ENCODE measurements at places on chromosomes 4 and X.

DNA sequence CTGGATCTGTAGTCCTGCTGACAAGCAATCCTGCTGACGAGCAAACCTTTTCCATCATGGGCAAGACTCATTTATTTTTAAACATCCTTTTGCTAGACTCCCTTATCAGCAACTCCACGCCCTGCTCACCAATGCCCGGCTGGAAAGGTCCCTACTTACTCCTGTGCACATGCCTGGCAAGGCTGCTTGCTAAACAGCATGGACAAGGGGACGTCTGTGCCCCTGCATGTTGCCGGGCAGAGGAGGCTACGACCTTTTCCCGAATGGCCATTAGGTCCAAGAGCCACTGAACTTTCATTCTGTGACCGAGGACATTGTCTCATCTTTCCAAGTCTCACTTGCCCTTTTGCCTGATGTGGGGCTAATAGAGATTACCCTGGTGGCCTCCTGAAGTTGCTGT lies 98.6 kb downstream of the MGST2 start:
- DNase-seq, result no peak

DNA sequence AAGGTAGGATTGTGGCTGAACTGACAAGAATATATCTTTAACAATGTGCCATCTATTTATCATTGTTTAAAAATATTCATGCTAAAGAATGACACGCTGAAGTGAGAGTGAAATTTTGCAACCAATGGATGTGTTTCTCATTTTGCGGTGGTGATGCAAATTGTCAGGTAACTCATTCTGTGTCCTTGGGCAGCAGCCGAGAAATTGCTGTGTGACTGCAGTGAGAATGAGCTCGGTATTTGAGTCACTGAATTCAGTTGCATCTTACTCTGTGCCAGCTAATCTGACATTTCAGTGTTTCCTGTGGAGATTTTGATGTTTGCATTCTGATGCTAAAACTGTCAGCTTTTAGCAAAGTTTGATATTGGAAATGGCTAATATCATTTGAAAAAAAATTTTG lies 28.1 kb downstream of the MCUB start:
- DNase-seq, result no peak

DNA sequence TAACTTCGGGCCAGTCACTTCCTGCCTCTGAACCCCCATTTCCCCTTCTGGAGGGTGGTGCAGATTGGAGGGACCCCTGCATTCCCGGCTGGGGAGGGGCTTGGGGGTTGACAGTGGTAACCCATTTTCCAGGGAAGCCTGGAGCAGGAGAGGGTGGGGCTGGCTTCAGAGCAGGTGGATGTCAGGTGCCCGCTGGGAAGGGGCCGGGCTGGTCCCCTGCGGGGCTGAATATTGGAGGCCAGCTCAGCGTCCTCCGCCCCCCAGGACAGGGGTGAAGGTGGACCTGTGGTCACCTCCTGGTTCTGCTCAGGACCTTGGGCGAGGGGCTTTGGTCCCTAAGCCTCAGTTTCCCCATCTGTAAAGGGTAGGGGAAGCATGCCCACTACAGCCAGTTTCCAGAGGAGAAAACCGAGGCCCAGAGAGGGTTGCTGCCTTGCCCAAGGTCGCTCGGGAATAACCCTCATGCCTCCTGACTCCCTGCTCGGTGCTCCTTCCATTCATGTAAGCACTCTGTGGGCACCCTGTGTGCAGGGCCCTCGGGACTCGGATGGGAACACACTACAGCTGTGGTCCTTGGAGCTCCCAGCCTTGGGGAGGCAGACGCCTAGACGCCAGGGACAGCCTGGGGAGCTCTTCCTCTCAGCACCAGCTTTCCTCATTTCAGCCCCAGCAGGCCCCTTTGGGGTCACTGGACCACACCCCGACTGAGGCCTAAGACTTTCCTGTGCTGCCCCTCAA lies 683 bp downstream of the MAN2B2 start:
- no peak for DNase-seq

DNA sequence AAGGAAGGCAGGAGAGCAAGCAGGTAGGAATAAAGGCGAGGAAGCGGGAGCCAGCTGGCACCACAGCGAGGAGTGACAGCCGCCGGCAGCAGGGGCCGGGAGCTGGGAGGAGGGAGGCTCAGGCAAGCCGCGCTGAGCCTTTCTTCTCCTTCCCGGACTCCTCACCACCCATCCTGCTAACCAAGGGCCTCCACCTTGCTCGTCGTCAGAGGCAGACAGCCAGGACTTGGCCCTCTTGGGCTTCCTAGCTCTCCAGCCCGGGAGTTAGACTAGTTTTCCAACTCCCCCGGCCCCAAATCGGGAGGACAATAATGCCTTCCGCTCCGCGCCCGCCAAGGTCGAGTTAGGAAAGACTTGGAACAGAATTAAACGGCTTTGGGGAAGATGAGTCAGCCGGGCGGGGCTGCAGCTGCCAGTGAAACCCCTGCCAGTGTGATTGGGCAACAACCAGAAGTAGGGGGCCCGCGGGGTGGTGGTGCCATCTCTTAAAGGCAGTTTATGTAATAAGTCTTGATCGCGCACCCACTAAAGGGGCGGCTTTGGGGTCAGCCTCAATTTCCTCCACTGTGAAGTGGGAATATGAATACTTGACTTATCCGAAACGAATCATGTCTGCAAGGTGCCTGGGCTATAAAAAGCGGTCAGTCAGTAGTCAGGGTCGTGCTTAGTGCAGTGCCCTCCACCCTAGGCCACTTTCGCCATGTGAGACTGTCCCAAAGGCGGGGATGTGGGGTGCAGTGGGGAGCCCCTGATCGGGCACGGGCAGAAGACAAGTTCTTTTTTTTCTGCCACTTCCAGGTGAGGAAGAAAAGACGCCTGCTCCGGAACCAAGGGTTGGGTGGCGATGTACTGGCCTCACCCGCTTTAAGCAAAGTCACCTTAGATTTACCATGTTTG lies 6.7 kb upstream of the HSD17B10 start:
- no peak for DNase-seq

DNA sequence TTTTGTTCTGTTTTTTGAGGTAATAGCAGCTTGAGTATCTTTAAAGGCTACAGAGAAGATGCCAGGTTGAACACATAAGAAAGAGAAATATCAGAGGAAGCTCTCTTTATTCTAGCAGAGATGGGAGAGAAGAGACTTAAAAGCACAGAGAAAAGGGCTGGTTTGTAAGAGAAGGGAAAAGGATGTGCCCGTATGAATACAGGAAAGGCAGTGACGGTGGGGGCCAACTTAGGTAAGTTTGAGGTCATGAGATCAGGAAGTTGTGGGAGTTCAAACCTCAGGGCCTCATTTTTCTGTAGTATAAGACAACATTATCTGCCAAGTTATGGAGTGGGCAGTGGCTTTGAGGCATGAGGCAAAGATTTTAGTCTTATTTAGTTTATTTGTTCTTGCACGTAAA lies 121.3 kb upstream of the S100G start:
- no peak for DNase-seq

GRCh38 chrX:118455013-118455412 lies 40.6 kb upstream of the DOCK11 start:
- no peak for DNase-seq

DNA sequence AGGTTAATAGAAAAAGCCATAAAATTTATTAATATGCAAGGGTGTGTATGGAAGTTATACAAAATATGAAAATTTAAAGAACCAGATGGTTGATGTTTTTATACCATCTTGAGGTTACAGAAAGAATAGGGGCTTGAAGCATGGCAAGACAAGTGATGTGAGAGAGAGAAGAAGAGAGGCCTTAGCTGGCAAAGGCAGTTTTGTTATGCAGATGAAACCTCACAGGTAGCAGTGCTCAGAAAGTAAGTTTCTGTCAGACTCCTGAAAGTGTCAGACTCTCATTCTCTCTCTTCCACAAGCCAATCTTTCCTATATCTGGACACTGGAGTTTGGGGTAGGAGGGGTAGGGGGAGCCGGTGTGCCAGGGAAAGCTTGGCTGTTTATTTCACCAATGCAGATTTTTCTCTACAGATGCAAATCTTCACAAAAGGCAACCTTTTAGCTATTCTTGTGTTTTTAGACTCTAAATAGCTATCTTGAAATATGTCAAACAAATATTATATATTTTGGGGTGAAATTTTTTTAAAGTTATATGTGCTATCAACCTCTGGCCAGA lies 124.5 kb downstream of the CFAP299 start:
- DNase-seq, result no peak

- no peak for DNase-seq
Measured at GRCh38 chrX:27008486-27008885, 454.7 kb downstream of the PPP4R3C start.

- DNase-seq, result no peak
Measured at GRCh38 chr4:52750819-52751486, at the start of gene ERVMER34-1. Gene ERVMER34-1, minus strand, starts transcription at chr4:52751425. Its CDS starts 5,905 bp downstream, at chr4:52745520.

DNA sequence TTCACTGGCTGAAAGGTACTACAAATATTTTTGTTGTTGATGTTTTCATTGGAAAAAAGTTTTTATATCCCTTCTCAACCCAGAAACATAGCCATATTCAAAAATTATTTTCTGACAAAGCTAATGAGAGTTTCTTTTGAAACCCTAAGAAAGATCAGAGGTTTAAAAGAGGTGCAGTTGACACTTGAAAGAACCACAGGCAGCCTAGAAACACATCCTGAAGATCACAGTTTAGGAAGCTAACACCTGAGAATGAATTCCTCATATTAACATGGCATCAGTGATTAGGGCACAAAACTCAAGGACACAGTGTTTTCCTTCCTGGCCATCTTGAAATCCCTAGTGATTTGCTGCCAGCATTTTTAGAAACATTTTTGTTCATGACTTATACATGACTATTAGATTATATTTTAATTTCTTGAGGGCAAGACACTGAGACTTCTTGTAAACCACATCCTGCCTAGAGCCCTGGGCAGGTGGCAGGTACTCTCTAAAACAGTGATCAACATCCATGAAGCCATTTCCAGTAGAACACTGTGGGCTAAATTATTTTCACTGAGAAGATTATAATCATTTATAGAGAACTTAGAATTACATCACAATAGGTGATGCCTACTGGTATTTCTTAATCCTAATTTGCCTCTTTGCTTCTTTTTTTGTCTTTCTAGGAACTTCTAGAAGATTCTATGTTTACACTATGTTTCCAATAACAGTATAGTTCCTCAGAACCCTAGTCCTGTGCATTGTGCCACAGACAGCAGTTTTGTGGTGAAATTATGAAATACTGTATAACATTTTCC lies 80.0 kb downstream of the ARSJ start:
- DNase-seq, result no peak

- DNase-seq, result peak; percentile 39
Measured at GRCh38 chrX:41009850-41010846, 75.1 kb upstream of the USP9X start.

DNA sequence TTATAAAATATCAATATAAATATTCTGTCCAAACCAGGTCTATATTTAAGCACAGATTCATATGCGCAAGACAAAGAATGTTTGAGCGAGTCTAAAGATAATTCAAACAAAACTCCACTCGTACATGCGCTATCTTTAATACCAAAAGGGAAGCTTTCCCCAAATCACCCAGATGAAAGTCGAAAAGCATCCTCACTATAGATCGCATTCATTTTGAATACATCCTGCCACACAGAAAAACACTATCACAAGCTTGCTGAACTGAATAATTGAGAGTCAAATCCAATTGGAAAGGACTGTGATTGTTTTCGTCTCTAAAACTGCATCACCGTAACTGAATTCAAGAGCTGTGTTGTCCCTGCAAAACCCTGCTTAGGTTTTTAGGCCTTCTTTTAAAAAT lies 685 bp downstream of the TASL start:
- DNase-seq, result no peak

DNA sequence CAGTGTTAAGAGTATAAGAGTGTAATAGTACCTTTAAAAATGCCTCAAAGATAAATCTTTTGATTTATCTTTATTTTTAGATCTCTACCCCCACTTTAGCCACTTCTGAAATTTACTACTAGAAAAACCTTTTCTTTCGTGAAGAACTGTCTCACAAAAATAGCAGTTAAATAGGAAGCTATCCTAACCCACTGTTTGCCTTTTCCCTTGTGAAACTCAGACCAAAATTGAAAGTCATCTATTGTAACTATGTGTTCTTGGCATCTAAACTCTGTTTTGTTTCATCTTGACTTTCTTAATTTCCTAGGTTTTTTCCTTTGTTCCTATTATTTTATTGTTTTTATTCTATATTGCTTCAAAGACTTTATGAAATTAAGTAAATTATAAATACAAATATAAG lies 7.8 kb upstream of the TMEM144 start:
- DNase-seq, result no peak

DNA sequence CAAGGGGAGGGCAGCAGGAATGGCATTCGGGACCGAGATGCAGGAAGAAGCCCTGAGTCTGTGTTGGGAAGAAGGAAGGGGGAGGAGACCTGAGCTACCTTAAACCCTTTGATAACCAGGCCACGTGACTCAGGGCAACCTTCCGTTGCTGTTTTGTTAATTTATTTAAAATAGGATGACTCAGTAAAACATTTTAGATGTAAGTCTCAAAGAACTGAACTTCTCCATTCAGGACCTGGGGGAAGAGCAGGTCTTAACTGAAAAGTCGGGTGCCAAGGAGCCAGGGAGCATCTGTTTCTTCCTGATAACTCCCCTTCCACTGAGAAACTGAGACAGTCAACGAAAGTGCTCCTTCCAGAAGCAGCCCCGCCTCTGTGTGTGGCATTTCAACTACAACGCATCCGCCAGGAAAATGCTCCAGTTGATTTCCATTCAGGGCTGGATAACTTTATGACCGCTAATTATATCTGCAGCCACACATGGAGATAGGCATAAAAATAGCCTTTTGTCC lies 88.0 kb downstream of the IRF2 start:
- DNase-seq, result no peak

GRCh38 chr4:168737806-168738172 lies 240.9 kb downstream of the PALLD start:
- DNase-seq, result peak; percentile 59

DNA sequence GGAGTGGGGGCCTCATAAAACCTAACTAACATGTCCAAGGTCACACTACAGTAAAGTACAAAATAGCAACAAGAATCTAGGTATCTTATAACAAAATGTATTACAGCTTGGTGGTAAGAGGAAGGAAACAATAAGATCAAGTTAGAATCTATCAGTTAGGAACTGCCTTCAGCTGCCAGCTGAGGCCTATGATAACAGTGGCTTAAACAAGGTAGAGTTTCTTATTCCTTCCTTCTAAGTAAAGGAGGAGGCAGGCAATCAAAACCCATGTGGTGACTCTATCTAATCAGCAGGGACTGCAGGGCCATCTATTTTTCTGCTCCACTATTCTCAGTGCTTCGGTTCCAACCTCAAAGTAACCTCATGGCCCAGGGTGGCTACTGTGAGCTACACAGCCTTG lies 10.9 kb downstream of the SH3D19 start:
- DNase-seq, result no peak

DNA sequence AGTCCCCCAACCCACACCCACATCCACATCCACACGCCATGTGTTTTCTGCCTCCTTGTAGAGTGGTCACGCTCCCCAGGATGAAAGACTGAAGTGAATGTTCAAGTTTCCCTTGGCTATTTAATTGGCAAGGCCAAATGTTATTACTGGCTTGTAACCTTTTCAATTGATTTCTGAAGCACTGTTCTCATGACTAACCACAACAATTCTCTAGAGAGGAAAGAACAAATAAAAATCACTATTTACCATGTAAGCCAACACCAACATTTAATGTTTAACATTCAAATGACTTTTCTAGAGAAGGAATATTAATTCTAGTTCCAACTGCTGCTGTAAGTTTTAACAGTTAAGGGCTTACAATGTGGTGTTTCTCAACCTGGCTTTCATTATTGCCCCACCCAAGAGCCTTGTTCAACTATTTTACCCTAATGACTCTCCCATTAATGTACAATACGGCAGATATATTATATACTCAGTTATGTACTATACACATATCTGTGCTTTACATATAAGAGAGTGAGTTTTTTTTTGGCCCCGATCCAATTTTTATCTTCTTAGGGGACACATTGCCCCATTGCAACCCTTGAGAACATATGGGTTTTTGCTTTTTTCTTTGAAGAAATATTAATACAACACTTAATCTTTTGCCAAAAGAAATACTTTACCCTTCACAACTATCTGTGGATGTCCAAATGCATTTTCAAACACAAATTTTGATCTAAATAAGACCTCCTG lies 46.5 kb downstream of the RELL1 start:
- no peak for DNase-seq

All from BJ (cell line).